ENCODE measurements at places on chromosomes 13 and 19.

GRCh38 chr13:80408270-80408669, 67.3 kb upstream of the SPRY2 start:
- no peak for DNase-seq

- no peak for DNase-seq
These were observed 652.2 kb downstream of the DACH1 start for GRCh38 chr13:71214821-71215220.

DNA sequence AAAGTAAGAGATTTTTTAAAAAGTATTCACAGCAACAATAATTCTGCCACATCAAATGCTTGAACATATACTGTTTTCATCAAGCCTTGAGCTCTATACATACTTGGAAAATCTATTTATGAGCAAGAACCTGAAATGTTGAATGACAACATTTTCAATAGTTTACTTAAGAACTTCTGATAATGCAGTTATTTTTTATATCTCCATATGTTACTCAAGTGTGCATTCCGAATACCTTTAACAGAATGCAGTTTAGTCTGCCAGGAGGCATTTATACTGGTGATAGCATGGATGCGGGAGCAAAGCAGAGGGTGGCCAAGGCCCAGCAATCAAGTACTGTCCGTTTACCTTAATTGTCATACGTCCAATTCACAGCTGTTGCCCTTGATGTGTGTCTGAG, 589.5 kb downstream of the KCTD12 start:
- no peak for DNase-seq

DNA sequence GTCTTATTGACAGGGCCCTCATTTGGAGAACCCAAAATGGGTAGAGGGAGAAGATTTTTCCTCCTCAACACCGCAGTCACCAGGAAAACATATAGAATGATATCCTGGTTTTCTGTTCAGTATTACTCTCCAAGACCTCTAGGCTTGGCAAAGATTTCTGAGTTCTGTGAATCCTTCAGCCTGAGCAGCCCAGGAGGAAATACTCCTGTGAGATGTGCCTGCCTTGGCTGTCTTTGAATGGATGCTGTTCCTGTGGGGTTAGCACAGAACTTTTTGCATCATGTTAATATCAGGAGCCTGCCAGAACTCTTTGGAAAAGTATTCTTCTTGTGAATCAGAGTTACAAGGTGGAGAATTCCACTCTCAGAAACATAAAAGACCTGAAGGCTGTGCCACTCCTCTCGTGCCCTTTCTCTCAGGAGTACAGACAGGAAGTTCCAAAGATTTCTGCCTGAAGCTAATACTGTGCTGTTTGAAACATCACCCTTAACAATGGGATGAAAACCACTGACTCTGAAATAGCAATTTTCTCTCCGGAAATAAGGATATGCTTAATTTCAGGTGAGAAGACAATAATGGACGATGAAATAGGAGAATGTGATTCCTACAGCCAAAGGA, 520.1 kb upstream of the NBEA start:
- no peak for DNase-seq

DNA sequence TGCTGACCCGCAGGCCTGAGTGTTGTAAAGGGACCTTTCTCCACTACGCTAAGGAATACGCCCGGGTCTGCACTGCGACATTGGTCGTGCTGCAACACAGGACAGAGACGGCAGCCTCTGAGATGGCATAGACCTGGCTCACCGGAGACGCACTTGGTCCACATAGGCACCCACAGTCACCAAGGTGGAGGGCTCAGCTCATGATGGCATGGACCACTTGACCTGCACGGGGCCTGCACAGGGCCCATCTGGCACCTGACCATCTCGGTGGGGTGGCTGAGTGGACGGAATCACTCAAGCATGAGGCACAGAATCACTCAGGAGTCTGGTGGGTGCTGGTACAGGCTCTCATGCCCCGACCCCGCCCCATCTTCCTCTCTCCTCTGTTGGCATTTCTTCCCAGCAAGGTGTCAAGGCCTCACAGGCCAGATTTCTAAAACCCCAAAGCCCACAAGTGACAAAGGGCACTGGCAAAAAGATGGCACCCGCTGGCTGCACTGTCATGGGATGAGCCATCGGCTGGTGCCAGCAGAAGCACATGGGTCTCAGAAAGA, 45.9 kb downstream of the TSHZ3 start:
- no peak for DNase-seq

DNA sequence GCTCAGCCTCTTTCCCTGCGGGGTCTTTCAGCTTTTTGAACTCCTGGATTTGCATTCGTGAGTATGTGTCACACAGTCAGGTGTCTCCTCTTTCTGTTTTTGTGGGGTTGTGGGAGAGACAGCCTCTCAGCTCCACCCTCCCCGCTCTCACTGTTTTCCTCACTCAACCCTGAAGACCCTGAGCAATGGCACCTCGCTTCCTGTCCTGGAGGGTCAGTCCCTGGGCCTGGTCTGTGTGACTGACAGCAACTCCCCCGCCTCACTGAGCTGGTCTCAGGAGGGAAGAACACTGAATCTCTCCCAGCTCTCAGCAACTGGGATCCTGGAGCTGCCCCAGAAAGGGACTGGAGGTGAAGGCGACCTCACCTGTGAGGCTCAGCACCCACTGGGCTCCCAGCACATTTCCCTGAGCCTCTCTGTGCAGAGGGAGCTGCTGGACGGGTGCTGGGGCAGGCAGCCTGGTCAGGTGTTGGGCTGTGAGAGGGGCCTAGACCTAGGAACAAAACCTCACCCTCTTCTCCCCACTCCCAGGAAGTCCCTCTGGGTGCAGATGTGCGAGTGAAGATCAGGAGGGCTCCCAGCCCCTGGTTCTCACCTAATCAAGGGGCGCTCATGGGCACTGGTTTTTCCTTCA, 4.2 kb upstream of the SIGLEC7 start:
- DNase-seq, result no peak

GRCh38 chr13:100423375-100423774, 165.2 kb downstream of the GGACT start:
- DNase-seq, result no peak

DNA sequence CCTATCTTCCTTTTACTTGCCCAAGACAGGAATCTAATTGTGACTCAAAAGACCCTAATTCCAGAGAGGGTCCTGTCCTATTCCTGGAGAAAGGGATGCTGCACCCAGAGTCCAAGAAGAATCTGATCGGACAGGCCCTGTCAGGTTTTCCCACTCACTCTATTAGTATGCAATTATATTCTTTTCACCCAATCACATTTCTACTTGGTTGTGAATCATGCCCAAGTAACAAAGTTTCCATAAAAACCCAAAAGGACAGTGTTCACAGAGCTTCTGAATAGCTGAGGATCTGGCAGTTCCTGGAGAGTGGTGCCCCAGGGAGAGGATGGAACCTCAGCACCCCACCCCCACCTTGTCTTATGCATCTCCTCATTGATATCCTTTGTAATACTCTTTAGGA, 135.3 kb upstream of the SLITRK5 start:
- DNase-seq, result no peak

DNA sequence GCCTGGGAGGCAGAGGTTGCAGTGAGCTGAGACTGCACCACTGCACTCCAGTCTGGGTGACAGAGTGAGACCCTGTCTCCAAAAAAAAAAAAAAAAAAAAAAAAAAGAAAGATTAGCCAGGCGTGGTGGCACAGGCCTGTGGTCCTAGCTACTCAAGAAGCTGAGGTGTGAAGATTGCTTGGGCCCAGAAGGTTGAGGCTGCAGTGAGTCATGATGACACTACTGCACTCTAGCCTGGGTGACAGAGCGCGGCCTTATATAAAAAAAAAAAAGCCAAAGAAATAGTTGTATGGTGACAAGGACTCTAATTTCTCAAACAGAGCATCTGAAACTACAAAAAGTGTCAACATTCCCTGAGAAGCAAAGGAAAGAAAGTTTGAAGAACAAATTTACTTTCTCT, 3.4 kb downstream of the PBX4 start:
- DNase-seq, result no peak

DNA sequence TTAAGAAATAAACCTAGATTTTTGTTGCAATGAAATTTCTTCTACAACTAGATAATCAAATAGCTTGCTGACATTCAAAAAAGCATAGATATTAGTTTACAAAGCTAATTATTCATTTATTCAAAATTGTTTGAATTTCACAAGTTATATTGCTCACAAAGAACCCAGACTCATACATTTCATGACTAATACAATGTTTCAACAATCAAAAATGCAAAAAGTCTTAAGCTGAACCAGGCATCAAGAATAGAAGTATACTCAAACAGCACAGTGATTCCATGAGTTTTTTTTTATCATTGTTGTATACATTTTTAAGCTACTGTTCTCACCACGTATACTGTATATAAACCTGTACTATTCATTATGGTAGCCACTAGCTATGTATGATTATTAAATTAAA, 51.0 kb downstream of the DIAPH3 start:
- DNase-seq, result no peak

GRCh38 chr19:15042826-15043225, 6.5 kb upstream of the CASP14 start:
- DNase-seq, result no peak

DNA sequence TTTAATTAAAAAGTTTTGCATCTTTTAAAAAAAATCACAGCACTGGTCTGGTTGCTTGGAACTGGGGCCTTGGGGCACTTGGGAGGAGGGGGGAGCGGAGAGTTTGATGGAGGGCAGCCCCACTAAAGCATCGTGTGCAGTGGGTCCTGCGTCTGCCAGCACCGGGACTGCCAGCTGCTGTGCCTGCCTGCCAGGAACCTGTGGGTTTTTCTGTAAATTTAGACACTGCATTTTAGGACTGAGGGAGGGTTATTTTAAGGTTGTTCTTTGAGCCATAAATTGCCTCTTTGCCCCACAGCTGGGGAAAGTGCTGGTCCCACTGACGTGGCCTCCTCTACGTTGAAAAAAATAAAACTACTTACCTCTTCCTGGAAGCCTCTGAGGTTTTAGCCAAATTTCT, 2.9 kb downstream of the KLF2 start:
- DNase-seq, result no peak

DNA sequence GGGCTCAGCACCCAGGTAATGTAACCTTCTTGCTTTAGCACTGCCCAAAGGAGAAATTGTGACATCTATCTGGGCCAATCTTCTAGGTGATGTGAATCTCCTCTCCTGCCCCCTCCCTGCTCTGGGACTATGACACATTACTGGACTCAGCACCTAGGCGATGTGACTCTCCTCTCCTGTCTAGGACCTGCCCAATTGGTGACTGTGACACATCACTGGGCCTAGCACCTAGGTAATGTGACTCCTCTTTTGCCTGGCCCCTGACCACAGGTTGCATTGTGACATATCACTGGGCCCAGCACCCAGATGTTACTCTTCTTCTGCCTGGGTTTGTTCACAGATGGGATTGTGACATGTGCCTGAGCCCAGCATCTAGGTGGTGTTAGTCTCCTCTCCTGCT, 45.0 kb downstream of the ZNF85 start:
- DNase-seq, result no peak

DNA sequence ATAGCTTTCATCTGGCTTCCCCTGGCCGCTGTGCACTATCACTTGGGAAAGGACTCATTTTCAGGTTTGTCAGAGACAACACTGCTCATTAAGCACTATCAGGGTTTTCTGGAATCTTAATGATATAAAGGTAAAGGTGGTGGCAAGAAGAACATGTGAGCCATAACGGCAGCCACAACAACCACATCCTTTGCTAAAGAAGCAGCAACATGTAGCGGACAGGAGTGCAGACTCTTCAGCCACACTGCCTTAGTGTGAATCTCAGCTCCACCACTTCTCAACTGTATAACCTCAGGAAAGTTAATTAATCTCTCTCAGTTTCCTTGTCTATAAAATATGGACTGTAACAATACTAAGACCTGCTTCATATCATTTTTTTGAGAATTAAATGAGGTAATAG, 24.1 kb upstream of the MIR17HG start:
- DNase-seq, result no peak

DNA sequence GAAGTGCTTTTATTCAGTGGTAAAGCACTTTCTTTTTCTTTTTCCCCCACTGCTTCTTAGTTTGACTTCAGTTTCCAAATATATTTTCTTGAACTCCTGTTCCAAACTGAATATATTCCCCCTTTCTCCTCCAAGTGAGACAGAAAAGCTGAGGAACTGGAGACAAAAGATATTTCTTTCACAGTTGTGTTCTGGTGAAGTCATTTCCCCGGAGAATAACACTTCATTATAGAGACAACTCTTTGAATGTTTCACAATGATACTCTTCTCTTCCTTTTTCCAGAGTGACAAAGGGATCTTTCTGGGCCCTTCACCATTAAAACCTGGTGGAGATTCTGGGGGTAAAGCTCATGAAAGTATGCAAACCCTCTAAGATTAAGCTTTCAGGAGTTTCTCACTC, 860.8 kb upstream of the SLITRK5 start:
- DNase-seq, result no peak

- no peak for DNase-seq
These were observed 62.1 kb upstream of the ZNF536 start for GRCh38 chr19:30309905-30310601.

DNA sequence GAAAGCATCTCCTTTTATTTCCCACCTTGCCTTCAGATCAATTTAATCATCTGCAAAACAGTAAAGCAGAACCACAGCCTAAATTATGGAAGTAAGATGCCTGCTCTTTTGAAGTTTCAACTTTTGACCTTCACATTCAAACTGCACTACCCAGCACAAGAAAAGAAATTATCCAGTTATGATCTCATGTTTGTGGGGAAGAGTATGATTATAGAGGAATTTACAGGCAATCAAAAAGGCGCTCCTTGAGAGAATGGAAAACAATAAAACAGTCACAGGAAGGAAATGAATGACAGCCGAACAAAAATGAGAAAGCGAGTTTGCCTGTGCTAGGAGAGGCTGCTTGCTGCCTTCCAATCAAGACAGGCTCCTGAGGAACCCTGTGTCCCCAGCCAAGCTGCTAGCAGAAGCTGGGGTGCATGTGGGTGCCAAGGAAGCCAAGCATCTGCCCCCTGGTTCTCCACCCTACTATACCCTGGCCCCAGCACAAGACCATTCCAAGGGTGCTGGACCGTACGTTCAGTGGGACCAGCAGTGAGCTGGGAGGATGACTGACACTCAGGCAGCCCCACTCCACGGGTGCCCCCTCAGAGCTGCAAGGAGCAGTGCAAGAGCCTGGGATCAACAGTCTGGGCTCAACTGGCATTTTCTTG, 47.8 kb downstream of the PEPD start:
- DNase-seq, result no peak

GRCh38 chr13:40779796-40780285, 8.9 kb upstream of the MRPS31 start:
- DNase-seq, result no peak

DNA sequence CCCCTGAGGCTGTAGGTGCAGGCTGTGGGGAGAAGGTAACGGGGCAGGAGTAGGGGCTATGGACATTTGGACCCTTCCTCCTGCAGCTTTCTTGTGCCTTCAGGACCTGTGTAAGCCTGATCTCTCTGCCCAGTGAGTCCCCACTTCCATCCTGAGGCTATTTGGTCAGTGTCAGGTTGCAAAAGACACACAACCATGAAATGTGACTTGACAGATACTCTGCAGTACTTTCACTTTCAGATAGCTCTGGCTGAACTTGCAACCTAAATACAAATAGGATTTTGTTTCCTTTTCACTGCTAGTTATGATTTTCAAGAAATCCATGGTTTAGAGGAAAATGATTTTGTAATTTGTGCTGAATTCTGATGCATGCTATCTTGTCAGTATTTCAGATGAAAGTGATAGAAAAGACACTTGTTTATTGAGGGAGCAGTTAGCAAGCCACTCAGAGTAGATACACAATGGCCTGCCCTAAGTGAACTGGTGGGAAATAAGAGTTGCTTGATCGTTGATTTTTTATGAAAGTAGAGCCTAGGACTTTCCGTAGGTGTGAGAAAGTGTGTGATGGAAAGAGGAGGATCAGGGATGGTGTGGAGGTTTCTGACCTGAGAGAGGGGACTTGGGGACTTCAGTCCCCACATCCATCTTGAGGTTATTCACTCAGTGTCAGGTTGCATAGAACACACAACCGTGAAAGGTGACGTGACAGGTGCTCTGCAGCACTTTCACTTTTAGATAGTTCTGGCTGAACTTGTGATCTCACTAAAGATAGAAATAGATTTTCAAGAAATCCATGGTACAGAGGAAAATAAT, 18.1 kb upstream of the EID2 start:
- no peak for DNase-seq

Data from mesothelial cell of epicardium (in vitro differentiated cells).